ENCODE measurements at places on chromosomes 7 and 10.

GRCh38 chr7:151716323-151716722, 160.6 kb downstream of the PRKAG2 start:
- DNase-seq, result no peak

- DNase-seq, result peak; percentile 43
These were observed 781 bp upstream of the GRM8 start for GRCh38 chr7:127253281-127254162.

DNA sequence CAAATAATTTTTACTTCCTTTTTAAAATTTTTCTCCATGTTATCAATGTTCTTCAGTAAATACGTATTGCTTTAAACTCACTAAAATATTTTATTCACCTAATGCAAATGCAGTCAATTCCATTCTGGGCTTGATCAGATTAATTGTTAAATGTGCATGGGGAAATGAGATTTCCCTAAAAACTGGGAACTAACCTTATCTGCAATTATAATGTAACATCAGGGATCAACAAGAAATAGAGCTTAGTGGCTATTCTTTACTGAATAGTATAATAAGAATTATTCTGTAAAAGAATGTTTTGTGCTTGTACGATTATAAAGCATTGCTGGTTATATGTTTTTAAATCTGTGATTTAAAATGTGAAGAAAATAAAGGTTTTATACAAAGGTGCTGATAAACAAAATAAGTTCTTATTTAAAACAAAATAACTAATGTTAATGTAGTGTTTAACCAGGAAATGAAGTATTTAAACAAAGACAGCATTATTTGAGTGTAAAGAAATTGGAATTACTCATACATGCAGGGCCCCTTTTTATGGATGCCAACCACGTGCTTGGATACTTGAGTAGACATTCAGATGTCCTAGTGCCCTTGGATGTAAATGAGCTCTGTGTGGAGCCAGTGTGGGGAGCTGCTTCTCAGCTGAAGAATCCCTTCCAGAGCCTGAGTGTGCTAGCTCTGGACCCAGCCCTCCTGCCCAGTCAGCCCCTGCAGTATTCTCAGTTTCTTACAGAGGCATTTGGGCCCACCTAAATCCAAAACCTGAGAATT, 84.2 kb downstream of the REEP3 start:
- no peak for DNase-seq

DNA sequence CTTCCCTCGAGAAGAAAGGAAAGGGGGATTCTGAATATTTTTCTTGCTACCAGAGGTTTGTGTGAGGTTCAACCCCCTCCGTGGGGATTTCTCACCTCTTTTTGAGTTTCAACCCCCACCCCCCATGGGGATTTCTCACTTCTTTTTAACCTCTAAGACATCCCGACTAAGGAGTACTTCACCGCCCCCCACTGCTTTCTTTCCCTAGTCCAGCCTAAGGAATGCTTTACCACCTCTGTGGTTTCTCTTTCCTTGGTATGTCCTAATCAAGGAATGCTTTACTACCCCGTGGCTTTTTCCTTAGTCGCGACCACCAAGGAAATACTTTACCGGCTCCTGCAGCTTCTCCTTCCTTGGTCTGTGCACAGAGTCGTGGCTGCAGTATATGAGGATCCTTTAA, 149.4 kb downstream of the LYZL1 start:
- no peak for DNase-seq

DNA sequence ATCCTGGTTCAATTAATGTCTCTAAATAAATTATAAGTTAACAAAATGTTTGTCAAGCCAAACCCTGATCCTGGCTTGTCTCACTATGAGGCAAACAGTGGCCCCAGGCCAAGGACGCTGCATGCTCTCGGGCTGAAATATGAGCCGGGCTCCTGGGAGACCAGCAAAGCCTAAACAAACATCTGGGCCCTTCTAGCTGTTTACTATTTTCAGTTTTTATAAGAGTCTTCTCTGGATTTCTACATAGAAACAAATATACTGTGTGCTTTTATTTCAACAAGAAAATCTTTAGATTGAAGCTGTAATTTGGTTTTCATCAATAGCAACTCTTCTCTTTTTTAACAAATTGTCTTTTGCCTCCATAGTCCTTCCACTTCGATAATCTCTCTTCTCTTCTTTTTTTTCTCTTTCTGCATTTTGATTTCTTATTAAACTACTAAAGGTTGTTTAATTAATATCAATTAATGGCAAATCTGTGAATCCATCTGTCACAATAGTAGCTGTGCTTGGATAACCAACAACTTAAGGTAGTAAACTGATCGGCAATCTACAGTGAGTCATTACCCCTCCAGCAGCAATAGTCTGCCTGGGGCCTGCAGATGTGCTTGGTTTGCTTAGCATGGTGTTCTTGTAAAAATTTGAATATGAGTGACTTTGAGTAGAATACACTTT, 83.3 kb upstream of the DNAJC1 start:
- no peak for DNase-seq

Measured in central memory CD4-positive, alpha-beta T cell (primary cell).